ENCODE measurements at places on chromosomes 4 and X. TPM values are rescaled to one million over a fixed set of nuclear protein-coding genes. Genes with fewer than 3 reads are reported as not detected.
A peak's percentile ranks its signal among the peaks of the same experiment; 100 is the strongest.

The IDS gene
- total RNA-seq: 32.1 TPM

DNA sequence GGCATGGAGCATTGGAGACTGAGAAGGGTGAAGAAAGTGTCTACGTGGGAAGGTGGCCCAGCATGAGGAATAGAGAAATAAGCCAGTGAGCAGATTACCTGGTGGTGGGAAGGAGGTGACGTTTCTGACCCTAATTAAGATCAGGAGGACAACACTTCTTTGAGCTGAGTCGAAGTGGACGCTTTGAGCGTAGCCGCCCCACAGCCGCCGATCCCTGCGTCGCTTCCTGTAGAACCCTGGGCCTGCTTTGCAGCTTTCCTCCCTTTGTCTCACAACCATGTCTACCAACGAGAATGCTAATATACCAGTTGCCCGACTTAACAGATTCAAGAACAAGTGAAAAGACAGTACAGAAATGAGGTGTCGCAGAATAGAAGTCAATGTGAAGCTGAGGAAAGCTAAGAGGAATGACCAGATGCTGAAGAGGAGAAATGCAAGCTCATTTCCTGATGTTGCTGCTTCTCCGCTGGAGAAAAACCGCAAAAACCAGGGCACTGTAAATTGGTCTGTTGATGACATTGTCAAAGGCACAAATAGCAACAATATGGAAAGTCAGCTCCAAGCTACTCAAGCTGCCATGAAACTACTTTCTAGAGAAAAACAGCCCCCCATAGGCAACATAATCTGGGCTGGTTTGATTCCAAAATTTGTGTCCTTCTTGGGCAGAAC, 6.4 kb upstream of the ANTXR2 start:
- no peak overlapping the region for H3K27ac ChIP-seq
- DNase-seq: no peak
- no peaks in the 10 kb centered on the region for H3K4me1 ChIP-seq
- no peak overlapping the region for H3K4me3 ChIP-seq
- H3K36me3 ChIP-seq: no peaks in the 10 kb centered on the region
- no peaks in the 10 kb centered on the region for H3K27me3 ChIP-seq

The ENPP6 gene
- total RNA-seq: 3.5 TPM

DNA sequence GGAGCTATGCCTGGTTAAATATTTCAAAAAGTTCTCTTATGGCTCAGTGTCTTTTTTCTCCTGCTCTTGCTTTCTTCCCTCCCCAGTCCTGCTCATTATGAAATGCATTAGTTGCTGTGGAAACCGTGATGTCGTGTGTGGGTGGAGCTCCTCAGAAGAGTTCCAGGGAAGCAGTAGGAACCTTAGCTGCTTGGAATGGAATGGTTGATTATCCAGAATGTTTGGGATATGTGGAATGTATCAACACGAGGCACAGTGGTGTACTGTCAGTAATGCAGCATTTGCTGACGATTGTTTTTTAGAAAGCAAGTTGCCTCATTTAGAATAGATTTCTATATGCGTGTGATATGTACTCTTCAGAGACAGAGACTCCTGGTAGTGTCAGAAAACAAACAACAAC, 333.2 kb downstream of the ARHGAP10 start:
- H3K27me3 ChIP-seq: no peaks in the 10 kb centered on the region
- no peak overlapping the region for H3K4me3 ChIP-seq
- H3K36me3 ChIP-seq: peaks cover 56% of the 10 kb centered on the region
- H3K4me1 ChIP-seq: peaks cover 60% of the 10 kb centered on the region
- DNase-seq: no peak
- no peak overlapping the region for H3K27ac ChIP-seq

- no peak overlapping the region for H3K4me3 ChIP-seq
- H3K27me3 ChIP-seq: no peaks in the 10 kb centered on the region
- no peak for DNase-seq
- no peaks in the 10 kb centered on the region for H3K4me1 ChIP-seq
- no peak overlapping the region for H3K27ac ChIP-seq
Measured at GRCh38 chr4:182179105-182179504, 64.1 kb upstream of the TENM3 start.

The TLR1 gene
- total RNA-seq: 5.8 TPM

DNA sequence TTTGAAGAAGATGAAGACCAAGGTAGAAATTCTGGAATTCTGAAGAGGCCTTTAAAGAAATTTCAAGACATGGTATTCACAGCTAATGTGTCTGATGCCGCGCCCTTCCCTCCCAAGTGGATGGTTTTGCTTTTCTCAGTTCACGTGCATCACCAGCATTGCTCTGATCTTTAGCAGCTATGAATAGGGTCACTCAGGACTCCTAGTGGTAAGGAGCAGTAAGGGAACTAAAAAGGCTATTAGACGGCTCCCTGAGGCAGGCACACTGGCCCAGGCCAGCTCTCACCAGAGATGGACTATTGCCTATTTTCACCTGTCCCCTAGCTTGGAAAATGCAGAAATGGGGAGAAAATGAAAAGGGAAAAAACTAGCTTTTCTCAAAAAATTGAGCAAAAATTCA, 447.5 kb upstream of the RASGEF1B start:
- no peaks in the 10 kb centered on the region for H3K27me3 ChIP-seq
- no peaks in the 10 kb centered on the region for H3K36me3 ChIP-seq
- H3K4me3 ChIP-seq: no peak overlapping the region

The ZNF732 gene
- total RNA-seq: 5.1 TPM

DNA sequence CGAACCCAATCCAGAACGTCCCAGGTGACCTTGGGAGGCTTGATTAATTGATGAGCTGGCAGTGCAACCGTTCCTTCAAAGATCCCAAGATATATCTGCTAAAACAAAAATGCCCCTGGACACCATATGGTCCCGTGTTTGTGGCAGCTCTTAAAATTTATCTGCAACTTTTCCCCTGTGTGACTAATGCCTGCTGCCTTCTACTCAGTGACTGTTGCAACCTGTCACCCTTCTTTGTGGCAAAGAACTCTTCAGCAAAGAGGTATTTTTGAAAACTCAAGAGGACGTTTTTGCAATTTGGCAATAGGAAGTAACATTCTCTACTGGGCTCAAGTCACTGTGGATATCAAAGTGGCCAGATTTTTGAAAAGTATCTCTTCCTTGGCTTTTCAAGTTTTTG, 75.8 kb upstream of the SOD3 start:
- H3K27ac ChIP-seq: no peak overlapping the region
- no peaks in the 10 kb centered on the region for H3K27me3 ChIP-seq
- no peak overlapping the region for H3K4me3 ChIP-seq
- no peak for DNase-seq

DNA sequence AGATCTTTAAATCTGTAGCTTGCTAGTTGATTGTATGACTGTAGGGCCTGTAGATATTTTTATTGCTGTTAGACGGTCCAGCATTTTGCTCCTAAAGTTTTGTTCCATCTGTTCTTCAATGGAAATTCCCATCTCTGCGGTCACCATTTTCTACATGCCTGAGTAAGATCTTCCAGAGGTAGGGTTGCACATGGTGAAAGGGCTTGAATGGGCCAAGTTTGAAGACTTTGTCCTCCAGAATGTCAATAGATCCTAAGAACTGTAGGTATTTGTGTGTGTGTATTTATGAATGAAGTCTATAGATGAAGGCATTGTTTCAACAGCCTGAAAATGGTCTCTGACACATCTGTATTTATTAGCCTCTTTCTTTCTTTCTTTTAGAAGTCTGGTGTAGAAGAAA, 22.3 kb upstream of the TAPT1 start:
- H3K36me3 ChIP-seq: peaks cover 43% of the 10 kb centered on the region
- no peaks in the 10 kb centered on the region for H3K27me3 ChIP-seq
- peaks cover 5% of the 10 kb centered on the region for H3K4me1 ChIP-seq
- DNase-seq: no peak
- H3K4me3 ChIP-seq: no peak overlapping the region

DNA sequence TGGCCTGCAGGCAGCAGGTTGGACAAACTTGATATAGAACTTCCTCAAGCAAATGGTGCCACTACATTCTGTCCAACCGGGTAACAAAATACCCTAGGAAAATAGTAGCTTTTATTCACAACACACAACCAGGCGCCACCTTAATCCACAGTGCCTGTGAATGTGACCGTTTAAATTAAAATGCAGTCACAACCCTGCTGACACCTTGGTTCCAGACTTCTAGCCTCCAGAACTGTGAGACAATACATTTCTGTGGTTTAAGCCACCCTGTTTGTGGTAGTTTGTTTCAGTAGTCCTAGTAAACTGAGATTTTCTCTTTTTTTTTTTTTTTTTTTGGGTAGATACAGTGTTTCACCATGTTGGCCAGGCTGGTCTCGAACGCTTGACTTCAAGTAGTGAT, 575.8 kb downstream of the PACRGL start:
- no peaks in the 10 kb centered on the region for H3K4me1 ChIP-seq
- no peak overlapping the region for H3K27ac ChIP-seq
- H3K36me3 ChIP-seq: no peaks in the 10 kb centered on the region
- no peaks in the 10 kb centered on the region for H3K27me3 ChIP-seq
- DNase-seq: no peak
- no peak overlapping the region for H3K4me3 ChIP-seq

The USP17L12 gene
- not detected for total RNA-seq

DNA sequence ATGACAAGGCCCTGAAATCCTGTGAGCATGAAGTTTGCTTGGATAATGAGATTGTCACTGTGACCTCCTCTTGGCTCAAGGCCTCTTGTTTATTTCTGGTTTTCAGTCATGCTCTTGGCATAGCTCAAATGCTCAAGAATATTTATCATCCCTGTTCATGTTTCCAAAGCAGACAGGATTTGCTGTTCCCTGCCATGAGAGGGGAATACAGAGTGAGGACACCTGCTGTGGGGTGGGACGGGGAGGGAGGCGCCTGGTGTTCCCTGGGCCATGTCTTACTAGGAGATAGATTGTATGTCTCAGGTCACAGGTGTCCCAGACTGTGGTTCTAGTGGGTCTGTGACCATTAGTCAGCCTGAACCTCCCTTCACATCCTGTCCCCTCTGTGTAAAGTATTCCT, 34.9 kb upstream of the SH3RF1 start:
- no peak for DNase-seq
- no peak overlapping the region for H3K4me3 ChIP-seq
- H3K27ac ChIP-seq: peak overlapping the region; percentile 4
- H3K4me1 ChIP-seq: peaks cover 40% of the 10 kb centered on the region

DNA sequence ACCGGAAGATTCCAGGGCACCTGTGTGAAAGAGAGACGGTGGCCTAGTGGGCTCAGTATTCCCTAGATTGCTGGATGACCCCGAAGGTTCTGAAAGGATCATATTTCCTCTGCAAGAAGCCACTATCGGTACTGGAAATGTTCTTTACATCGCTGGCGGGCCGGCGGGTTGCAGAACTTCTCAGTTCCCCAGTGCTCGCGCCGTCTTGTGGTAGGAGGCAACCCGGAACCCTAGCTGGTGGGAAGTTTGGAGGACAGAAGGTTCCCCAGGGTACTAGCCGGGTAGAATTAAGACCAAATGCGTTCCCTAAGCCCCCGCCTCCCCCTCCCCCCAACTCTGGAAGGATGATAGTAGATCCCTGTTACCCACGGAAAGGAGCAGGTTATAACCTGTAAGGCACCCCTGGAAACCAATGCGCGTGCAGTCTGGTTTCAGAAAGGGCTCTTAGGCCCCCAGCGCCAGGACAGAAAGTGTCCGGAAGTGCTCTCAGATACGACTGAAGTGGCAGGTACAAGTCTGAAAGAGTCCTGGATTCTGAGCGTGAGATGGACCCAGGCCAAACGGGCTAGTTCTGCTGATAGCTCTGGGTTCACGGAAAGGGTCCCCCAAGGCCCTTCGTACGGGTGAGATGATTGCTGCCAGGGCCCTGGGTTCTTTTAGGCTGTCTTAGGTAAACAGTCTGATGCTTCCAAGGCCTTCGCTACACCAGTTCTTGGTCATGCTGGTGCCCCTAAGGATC, 61.7 kb upstream of the DCAF8L1 start:
- no peaks in the 10 kb centered on the region for H3K27me3 ChIP-seq
- no peaks in the 10 kb centered on the region for H3K4me1 ChIP-seq
- no peak overlapping the region for H3K27ac ChIP-seq
- no peak for DNase-seq
- no peak overlapping the region for H3K4me3 ChIP-seq
- no peaks in the 10 kb centered on the region for H3K36me3 ChIP-seq

Data from stomach (tissue), 19 donors.